ENCODE measurements at places on chromosomes 5 and 9.

DNA sequence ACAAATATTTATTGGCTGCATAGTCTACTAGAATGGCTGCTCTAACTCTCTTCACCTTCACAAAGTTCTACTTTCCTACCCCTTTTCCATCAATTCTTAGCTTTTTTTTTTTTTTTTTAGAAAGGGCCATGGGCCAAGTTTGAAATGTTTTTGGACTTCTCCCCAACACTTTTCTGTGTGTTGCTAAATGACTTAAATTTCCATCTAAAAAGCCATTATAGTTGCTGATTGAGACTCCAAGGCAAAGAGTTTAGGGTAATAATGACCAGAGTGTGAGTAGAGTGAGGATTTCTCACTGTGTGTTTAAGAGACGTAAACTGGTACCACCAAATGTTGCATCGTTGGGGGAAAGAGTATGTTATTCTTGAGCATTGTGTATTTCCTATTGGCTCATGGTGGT lies 24.4 kb downstream of the TNC start:
- DNase-seq = no peak

DNA sequence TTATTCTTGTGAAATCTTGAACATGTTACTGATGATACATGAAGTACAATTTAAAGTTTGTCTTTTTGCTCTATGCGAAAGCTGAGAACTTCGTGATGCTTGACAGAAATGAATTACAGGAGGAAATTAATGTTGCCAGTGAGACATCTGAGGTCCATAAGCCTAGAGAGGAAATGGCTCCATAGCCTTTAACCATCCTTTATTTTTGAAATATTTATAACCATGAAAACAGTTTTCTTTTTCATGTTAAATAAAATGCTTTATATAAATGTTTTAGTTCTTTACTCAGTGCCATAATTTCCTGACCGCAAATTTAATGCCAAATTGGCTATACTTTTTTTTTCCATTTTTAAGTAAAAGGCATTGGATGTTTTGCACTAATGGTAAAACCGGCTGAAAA lies 29.1 kb downstream of the F2RL2 start:
- no peak for DNase-seq

- DNase-seq = no peak
Measured at GRCh38 chr5:152151940-152152339, 227.3 kb upstream of the GLRA1 start.

DNA sequence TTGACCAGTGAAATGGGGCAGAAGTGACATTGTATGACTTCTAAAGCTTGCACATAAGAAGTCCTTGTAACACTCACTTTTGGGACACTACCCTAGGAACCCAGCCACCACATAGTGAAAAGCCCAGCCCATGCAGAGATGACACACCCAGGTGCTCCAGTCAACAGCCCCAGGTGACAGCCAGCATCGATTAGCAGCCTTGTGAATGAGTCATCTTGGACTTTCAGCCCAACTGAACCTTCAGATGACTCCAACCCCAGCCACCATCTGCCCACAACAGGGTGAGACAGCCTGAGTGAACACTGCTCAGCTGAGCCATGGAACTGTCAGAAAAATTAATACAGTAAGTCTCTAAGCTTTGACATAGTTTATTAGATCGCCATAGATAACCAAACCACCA lies 458.6 kb downstream of the ZSWIM6 start:
- peak; percentile 72 for DNase-seq

DNA sequence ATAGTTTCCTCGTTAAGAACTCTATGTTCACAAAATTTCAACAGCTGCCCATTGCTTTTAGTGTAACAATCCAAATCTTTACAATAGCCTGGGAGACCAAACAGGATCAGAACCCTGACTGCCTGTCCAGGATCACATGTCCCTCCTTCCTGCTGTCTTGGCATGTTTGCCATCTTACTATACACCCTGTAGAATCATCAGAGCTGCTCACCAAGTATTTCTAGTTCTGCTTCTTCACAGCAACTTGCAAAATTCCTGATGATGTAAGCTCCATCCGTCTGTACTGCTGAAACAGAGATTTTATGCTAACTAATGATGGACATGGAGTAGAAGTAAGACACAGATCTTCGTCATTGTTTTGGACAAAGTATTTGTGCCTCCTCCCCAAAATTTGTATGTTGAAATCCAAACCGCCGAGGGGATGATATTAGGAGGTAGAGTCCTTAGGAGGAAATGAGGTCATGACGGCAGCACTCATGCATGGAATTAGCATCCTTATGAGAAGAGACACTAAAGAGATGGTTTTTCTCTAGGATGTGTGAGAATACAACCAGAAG lies 464.9 kb upstream of the BRINP1 start:
- DNase-seq = peak; percentile 49
